ENCODE measurements at places on chromosomes 16 and 17.

DNA sequence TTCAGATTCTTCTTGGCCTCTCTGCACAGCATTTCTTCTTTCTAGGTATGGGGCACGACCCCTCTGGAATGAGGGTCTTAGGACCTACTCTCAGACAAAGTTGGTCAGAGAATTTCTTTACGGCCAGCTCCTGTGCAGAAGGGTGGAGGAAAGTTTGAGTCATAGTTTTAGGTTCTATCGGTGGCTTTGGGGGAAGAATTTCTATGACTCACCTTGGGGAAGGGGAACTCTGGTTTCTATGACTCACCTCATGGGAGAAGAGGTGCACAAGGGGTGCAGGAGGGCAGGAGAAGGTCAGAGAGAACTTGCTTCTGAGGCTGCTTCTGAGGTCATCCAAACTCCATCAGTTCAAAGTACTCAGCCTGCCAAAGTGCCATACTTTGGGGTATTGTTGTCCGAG, 2.5 kb upstream of the ABCC12 start:
- DNase-seq: no peak

GRCh38 chr16:11978080-11978479, 1.5 kb downstream of the SNX29 start:
- no peak for DNase-seq

DNA sequence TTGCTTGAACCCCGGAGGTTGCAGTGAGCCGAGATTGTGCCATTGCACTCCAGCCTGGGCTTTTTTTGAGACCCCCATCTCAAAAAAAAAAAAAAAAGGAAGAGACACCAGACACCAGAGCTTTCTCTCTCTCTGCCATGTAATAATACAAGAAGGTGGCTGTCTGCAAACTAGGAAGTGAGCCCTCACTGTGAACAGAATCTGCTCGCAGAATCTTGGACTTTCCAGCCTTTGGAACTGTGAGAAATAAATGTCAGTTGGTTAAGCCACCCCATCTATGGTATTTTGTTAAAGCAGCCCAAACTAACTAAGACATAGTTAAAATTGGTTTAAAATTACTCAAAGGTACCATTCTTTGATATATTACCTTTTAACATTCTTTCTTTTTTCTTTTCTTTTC, 10.1 kb upstream of the STX1B start:
- no peak for DNase-seq

DNA sequence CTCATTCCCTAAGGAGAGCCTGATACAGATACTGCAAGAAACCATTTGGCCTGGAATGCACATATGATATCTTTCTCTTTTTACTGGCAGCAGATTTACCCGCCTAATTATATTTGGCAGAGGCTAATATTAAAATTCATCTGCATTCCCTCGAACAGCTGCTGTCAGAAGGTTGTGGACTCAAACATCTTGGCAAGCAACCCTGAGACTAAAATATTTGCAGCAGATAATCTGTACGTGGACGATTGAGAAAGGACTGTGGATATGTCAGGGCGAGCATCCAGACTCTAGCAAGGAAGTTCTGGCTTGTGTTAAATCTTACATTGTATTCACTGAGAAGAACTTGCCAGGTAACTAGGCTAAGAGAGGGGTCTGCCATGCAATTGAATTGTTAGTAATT, 65.2 kb downstream of the SNX20 start:
- DNase-seq: no peak

DNA sequence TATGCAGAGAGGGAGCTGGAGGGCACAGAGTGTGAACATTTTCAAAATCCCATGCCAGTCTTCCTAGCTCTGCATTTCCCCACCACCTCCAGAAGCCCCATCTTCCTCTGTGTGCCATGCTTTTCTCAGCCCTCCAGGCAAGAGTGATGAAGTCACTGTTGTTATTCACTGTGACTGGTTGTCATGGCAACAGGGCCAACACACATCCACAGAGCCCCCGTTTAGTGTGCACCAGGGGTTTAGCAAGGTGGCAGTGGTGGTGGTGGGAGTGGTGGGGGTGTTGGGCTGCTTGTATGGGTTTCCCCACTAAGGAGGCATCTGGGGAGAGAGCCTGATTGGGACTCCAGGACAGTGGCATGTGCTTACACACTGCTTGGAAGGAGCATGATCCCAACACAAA, 309.9 kb upstream of the ASIC2 start:
- no peak for DNase-seq

DNA sequence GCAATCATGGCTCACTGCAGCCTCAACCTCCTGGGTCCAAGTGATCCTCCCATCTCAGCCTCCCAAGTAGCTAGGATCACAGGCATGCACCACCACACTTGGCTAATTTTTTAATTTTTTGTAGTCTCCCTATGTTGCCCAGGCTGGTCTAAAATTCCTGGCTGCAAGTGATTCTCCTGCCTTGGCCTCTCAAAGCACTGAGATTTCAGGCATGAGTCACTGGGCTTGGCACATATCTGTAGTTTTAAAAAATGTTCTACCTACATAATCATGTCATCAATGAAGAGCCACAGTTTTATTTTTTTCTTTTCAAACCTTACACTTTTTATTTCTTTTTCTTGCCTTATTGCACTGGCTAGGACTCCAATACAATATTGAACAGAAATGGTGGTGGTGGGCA, 33.1 kb upstream of the COL1A1 start:
- no peak for DNase-seq

DNA sequence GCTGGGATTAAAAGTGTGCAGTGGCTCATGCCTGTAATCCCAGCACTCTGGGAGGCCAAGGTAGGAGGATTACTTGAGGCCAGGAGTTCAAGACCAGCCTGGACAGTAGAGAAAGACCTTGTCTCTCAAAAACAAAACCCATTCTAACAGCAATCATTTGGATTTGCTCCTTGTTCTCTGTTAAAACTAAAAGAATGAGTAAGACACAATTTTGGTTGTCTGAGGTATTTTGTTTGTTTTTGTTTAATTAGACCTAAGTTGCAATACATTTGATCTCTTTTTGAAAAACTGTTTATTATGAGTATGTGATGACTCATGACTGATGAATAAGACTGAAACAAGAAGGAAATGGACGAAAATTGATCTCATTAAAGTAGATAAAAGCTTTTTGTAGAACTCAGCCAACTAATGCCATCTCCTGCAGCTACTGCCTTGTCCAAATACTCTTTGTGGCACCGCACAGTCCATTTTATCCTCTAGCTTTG, 29.0 kb downstream of the GLG1 start:
- no peak for DNase-seq

DNA sequence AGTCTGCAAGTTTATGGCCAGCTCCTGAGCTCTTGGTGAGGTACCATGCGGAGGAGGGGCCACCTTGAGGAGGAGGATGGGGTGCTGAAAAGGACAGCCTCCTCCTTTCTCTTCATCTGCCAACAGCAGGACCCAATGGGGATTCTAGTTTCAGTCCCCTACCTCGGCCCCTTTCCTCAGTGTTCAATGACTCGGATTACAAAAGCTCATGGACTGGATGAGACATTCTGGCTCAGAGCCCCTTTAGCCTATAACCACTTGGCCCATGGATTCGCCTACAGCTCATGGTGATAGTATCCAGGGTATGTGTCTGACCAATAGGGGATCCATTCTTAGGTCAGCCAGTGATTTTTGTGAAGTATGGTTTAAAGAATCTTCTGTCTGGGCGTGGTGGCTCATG, 8.5 kb upstream of the PIK3R6 start:
- no peak for DNase-seq

GRCh38 chr17:80251966-80252365, 8.7 kb upstream of the RNF213 start:
- no peak for DNase-seq

DNA sequence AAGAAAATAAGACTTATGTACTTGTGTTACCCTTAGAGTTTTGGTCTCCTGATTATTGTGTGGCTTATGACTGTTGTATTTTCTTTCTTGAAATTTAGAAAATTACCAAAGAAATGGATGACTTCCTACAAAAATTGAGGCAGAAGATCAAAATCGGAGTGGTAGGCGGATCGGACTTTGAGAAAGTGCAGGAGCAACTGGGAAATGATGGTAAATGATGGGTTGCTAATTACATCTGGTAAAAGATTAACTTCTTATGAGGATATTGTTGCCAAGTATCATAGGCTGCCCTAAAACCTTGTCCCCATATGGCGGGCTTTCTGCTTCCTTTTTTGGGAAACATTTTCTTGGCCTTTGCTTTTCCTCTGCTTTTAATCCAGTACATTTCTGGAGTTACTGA, 4.1 kb downstream of the PMM2 start:
- DNase-seq: no peak

GRCh38 chr16:23280483-23280967, 21.6 kb upstream of the SCNN1B start:
- DNase-seq: no peak

GRCh38 chr17:75774471-75774990, 9.5 kb upstream of the GALK1 start:
- peak; percentile 50 for DNase-seq

DNA sequence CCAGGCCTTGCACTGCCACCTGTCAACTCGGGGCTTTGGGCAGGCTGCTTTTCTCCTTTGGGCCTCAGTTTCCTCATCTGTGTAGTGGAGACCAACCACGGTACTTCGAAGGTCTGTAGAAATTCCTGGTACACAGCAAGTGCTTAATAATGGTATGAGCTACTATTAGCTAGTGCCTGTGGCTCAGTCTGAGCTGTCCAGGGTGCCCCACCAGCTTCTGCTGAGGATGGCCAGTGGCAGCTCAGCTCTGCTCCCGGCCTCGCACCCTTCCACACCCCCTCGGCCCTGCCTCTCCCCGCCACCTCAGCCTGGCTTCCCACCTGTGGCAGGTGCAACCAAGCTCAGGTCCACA, 26.2 kb upstream of the PLCG2 start:
- no peak for DNase-seq

DNA sequence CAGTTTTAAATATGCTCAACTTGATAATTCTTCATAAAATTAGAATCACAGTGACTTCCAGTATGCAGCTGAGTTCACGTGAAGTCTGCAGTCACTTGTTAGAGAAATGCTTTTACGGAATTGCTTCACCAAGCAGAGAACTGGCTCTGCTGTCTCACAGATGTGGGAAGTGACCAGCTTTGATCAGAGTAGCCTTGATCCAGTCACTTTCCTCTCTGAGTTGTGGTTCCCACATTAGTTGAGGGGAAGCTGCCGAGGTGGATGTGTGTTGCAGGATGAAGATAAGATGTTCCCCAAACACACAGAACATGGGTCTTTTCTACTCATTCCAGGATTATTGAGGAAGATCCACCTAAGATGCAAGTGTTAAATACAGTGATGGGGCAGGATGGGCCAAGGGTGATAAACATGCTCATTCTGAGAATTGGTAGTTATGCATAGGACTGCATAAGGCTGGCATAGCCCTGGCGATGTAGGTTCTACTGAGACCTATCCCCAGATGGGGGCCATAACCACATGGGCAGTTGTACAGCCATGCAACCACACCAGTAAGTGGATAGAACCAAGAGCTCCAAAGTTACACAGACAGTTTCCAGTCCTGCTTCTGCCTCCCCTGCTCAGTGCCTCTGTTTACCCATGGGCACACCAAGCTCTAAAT, 168.9 kb upstream of the MAF start:
- no peak for DNase-seq

GRCh38 chr17:27649929-27650328, 18.9 kb downstream of the LGALS9 start:
- DNase-seq: no peak

DNA sequence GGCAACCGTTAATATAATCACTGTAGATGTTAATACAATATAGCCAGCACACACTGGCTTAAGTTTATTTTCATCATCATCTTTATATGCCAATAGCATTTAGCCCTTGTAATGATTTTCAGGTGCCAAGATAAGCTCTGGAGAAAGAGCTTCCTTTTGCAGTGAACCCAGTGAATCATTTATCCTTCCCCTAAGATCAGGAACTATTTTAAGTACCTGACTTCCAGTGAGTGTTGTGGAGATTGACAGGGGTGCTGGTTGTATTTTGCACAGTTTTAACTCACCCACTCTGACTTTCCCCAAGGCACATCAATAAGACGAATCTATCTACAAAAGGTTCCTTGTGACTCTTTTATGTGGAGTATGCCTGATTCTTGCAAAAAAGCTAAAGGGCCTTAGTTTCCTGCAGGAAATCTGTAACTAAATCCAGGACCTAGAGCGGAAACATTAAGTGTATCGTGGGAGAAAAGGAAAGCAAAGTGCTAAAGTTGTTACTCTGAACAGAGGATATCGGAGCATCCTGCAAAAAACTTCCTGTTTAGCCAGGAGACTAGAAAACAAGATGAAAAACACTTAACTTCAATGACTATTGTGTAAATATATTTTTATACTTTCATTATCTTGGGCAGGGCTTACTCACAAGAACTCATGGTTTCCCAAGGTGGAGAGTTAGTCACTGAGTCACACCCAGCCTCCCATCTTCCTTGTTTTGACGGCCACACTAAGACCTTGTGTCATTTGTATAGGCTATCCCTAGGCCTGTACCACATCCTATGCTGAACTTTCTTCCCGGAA, 183.6 kb downstream of the MAP2K6 start:
- DNase-seq: no peak

- DNase-seq: no peak
These were observed at the start of gene OR1A1 for GRCh38 chr17:3207367-3207766. Gene OR1A1, plus strand, starts transcription at chr17:3207667. Its CDS starts 7,954 bp downstream, at chr17:3215621.

DNA sequence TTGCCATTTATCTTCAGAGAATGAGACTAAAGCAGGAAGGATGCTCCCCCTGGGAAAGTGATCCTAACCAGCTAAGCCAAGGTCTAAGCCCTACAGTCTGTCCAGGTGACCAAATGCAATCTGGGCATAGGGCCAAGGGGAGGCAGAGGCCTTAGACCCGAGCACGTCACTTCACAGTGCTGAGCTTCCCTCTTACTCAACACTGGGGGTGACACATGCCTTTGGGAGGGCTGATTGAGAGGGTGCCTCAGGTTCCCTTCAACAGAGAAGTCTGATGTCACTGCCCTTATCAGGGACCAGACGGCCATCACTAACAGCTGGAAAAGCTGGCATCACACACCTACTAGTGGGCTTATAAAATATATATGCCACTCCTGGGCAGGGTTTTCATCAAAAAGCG, 4.0 kb downstream of the CIAO2B start:
- no peak for DNase-seq

- no peak for DNase-seq
These were observed 17.1 kb downstream of the MRTFB start for GRCh38 chr16:14088155-14088753.

- no peak for DNase-seq
These were observed 22.0 kb downstream of the C16orf87 start for GRCh38 chr16:46808997-46809396.

DNA sequence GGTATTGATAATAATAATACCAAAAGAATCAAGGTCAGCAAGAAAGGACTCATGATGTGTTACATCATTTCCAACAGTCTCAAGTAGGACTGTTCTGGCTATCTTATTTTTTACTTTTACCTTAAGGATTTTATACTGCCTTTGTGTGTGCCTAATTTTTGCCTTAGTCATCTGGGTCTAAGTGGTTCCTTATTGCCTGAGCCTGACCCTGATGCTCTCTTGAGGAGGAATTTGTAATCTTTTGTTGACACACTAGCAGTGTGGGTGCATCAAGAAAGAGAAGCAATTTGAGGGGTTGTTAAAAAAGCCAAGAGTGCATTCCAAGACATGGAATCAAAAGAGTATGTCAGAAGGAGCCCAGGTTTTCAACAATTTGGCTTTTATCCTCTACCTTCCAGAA, 59.3 kb downstream of the TMEM100 start:
- no peak for DNase-seq

GRCh38 chr16:20740901-20741521, 607 bp downstream of the THUMPD1 start:
- peak; percentile 96 for DNase-seq

All from cardiac septum (tissue), 1 donor.